ENCODE measurements at places on chromosomes 7 and 10.

- no peak for DNase-seq
These were observed 396.5 kb upstream of the SEMA3D start for GRCh38 chr7:85583131-85583953.

DNA sequence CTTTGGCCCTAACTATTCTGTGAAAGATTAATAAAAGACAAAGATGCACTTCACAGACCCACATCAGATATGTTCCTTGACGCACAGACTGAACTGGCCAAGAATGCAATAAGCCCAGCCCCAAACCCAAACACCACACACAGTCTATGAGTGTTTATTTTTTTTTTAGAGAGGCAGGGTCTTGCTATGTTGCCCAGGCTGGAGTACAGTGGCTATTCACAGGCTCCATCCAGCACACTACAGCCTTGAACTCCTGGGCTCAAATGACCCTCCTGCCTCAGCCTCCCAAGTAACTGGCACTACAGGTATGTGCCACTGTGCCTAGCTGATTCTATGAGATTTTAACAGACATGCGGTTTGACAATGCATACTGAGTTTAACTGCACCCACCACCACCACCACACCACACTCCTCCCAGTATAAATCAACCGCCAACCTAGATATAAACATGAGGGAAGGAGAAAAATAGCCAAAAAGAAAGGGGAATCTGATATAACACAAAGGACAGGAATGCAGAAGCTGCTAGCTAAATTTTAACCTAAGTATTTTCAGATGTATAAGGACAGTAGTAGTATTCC lies 35.1 kb upstream of the SLC26A3 start:
- no peak for DNase-seq

- no peak for DNase-seq
These were observed 253.7 kb downstream of the DYNC1I1 start for GRCh38 chr7:96026010-96026409.

DNA sequence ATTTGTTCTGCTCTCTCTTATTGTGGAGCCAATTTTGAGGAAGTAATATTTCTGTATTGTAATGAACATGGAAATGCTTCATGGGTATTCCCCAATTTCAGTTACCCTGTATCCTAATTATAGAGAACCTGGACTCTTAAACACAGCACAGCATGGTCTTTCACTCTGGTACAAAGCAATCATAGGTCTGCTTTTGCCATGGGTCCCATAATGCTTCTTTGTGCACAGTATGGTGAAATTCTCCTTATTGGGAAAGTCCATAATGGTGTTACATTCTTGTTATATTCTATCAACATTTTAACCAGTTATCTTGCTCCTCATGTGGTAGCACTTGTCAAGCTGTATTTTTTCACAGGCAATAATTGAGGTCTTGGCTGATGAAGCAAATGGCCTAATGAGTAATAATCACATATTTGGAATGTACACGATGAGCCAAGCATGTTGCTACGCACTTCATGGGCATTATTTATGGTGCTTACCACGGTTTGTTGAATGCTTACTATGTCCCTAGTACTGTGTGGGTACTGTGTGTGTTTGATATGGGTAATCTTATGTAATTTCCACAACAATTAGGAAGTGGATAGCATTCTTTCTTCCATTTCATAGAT lies 42.9 kb downstream of the PRKG1 start:
- DNase-seq: no peak

GRCh38 chr7:42024537-42024936 lies 212.5 kb downstream of the GLI3 start:
- DNase-seq: no peak

DNA sequence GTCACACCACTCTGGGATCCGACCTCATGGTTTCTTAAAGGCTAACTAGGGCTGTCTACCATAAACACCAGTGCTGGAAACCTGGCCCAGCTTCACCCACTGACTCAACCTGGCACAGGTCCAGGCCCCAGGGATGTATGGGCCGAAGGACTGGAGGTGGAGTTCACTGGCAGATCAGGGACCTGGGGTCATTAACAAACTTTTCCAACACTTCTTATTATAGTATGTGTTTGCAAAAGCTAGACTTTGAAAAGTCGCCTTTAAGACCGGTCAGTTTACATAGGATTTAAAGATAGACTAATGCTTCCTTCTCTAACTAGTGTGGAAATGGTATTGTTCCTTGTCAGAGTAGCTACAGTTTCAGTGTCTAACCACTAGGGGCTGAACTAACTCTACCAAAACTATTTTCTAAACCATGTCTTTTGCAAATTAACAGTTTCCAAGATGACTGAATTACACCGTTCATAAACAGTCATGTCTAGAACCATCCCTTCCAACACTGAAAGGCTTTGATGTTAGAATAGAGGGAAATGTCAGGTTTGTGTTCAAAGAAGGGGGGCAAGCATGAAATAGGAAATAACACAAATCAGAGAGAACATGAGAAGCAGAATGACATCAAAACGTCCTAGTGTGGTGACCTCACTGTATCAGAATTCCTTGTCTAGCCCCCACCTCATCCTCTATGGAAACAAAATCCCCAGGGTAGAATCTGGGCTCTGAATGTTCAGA lies 29.7 kb downstream of the STN1 start:
- no peak for DNase-seq

DNA sequence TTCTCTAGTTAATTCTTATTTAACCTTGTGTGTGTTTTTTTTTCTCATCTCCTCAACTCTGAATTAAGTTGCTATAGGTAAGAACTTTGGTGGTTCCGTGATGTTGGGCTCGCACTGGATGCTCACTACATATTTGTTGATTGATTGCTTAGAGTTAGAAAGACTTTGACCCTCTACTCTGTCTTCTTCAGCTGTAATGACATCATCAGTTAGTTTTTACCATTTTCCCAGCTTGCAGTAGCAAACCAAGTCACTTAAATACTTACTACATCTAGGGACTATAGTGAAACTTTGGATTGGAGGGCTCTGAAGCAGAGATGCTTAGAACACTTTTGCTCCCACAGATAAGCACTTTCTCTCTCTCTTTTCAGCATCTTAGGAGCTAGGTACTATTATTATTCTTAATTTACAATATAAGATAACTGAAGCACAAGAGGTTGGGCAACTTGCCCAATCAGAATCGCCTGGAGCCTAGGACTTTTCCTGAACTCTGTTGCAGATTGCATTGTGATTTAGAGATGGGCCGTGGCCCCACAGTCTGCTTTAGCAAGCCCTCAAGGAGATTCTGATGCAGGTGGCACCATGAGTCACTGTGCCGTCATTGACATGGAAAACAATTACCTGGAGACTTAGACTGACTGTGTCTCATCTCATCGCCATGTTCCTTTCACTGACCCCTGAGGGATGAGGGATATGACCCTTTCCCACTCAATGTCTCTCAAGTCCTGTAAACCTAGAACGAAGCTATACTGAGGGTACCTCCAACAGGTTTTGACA lies 471.9 kb upstream of the PODXL start:
- DNase-seq: no peak

DNA sequence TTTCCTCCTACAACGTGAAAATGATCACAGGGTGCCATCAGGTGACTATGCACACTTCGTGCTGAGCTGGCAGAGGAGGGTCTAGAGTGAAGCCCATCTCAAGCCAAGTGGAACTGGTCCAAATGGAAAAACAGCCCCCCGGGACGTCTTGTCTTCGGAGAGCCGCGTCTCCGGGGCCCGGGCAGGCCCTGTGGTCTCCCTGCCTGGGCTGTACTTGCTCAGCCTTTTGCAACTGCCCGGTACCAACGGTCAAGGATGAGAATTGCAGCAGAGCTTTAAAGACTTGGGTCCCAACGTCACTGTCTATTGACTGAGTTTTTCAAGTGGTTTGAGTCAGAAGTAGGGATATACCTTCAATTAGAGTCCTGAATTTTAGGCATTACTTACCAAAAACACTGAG lies 315.5 kb downstream of the PTPRN2 start:
- DNase-seq: no peak
